MM.1S (cell line): ENCODE measurements at places on chromosomes 6 and 20.

- DNase-seq, result no peak
Measured at GRCh38 chr6:117463762-117464665, 18.5 kb upstream of the DCBLD1 start.

GRCh38 chr6:154242617-154243357 is 113.8 kb downstream of the IPCEF1 start:
- no peak for DNase-seq

GRCh38 chr20:59023616-59024015 is 4.4 kb downstream of the TUBB1 start:
- DNase-seq, result no peak

DNA sequence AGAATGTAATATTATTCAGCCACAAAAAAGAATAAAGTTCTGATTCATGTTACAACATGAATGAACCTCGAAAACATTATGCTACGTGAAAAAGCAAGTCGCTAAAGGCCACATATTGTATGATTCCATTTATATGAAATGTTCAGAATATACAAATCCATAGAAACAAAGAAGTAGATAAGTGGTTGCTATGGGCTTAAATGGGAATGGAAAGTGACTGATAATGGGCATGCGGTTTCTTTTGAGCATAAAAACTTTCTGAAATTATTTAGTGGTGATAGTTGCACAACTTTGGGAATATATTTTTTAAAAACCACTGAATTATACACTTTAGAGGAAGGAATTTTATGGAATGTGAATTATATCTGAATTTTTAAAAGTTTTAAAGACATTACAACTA is 33.4 kb upstream of the TCP11 start:
- DNase-seq, result no peak

DNA sequence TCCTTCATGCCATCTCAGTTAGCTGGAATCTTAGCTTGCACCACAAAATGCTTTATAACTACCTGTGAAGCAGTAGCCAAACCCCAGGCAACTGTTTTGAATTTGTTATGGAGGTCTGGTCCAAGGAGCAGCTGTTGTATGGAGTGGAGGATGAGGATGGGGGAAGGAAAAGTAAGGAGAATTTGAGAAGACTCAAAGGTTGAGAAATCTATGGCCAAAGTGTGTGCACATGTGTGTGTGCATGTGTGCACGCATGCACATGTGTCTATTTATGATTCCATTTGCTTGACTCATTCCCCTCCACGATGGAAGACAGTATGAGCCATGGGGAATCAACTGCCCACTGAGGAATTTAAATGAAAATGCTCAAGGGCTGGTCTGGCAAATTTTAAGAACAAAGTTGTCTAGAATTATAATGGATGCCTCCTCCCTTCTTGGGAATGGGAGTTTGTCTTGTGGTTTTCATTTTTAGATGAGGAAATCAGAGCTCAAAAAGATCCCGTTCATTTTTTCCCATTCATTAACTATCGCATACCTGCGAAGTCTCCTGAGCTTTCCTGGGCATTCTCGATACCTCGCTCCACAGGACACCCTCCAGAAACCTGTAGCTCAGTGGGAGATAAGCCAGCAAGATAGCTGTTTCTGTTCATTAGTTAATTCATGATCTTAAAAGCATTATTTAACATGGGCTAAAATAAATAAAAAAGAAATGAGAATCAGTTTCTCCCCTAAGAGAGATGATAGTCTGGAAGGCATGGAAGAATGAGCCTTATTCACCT is 152.3 kb upstream of the NEDD9 start:
- DNase-seq, result no peak

DNA sequence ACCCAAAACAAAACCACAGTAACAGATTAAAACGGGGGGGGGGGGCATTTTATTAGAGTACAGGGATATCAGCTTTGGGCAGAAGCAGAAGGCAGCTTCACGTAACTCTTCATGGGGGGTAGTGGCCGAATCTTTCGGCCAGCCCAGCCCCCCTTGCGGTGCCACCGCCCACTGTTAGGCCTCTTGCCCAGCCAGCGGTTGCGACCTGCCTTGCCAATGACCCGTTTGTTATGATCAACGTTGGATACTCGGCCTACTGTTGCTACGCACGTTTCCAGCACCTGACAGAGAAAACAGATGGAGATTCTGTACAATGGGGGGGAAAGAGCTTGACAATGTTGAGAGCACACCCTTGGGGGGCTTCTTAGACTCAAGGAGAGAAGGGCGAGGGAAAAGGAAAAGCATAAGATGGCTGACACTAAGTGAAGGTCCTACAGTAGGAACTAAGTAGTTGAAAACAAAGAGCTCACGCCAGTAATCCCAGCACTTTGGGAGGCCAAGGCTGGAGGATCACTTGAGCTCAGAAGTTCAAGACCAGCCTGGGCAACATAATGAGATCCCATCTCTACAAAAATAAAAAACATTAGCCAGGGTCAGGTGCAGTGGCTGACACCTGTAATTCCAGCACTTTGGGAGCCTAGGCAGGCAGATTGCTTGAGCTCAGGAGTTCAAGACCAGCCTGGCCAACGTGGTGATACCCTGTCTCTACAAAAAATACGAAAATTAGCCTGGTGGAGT is 724 bp upstream of the CUL7 start:
- DNase-seq, result no peak

DNA sequence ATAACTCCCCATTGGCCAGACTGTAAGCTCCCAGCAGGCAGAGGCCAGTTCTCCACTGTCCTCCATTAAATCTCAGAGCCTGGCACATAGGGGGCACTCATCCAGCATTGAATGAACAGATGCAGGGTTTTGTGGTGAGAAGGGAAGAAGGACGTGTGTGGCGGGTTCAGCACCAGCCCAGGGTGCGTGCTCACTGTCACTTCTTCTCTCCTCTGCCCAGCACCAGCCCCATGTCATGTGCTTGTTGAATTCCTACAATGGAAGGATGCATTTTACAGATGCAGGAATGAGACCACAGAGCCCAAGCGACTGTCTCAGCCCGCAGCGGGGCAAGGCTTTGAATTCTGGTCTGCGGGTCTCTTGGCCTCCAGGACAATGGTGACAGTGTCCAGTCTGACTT is 149.9 kb downstream of the CEBPB start:
- DNase-seq, result no peak

GRCh38 chr20:63612276-63612931 is 14.5 kb downstream of the GMEB2 start:
- DNase-seq, result no peak

DNA sequence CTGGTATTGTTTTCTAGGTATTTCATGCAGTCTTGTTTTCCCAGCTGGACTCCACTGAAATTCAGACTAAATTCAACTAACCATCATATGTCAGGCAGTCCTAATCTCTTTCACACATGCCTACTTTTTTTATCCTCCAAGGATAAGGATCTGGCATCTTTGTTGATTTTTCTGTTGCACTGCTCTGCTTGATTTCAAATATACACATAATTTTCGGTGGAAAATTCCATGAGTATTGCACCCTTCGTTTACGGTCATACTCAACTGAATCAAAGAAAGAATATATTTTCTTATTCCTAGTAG is 64.8 kb upstream of the UNC93A start:
- no peak for DNase-seq

GRCh38 chr6:145312481-145312880 is 422.8 kb downstream of the EPM2A start:
- no peak for DNase-seq

GRCh38 chr20:53676519-53676822 is 82.8 kb upstream of the ZNF217 start:
- no peak for DNase-seq

DNA sequence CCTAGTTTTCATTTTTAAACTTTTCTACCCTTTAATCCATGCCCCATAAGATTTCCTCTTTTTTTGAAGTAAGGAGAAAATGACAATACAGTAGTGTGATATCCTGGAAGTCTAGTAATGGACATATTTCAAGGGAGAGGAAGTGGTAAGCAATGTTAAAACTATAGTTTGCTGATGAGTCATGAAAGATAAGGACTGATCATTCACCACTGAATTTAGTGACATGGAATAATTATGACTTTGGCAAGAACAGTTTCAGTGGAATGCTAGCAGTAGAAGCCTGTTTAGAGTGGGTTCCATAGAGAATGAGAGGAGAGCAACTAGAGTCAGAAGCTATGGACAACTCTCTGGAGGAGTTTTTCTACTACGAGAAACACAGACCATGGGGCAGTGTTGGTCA is 24.9 kb upstream of the SLC2A12 start:
- DNase-seq, result no peak

DNA sequence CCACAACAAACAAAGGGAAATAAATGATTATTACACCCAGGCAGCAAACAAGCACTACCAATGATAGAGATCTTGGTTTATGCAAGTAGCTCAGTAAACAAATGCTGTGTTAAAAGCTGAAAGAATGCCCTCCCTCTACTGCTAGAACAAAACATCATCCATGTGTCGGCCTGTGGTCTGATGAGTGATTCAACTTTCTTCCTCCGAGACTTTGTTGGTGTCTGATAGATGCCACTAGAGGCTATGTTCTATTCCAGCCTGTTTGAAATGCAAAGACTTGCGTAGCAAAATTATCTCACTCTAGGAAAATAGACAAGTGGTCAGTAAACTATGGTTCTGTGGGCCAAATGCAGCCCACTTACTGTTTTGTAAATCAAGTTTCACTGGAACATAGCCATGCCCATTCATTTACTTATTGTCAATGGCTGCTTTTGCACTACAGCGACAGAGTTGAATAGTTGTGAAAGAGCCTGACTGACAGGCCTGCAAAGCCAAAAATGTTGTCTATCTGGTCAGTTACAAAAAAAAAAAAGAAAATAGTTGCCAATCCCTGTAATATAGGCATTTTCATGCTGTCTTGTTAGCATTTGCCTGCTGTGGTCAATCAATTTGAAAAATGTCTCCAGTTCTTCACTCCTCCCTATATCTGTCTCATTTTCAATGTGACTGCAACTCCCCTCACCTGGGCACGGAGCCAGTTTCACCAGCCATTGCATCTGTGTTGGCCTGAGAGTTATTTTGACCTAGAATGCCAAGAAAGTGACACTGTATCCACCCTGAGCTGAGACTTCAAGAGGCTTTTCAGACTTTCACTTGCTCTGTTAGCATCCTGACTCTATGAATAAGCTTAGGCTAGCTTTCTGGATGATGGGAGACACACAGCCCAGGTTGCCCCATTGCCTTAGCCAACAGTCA is 544.6 kb upstream of the BTBD3 start:
- no peak for DNase-seq

GRCh38 chr20:45092898-45093297 is 8.0 kb downstream of the KCNS1 start:
- peak; percentile 2 for DNase-seq

GRCh38 chr6:12200015-12200564 is 90.1 kb upstream of the EDN1 start:
- no peak for DNase-seq

DNA sequence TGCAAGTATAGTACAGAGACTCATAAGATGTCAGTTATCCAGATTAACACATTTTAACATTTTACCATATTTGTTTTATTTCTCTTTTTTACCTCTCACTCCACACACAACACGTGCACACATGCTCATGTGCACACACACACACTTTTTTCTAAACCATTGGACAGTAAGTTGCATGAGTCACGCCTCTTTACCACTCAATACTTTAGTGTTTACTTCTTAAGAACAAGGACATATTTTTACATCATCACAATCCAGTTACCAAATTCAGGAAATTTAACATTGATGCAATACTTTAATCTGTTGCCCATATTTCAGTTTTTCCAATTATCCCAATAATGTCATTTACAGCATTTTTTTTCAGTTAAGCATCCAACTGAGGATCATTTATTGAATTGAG is 109.0 kb downstream of the RIN2 start:
- no peak for DNase-seq

DNA sequence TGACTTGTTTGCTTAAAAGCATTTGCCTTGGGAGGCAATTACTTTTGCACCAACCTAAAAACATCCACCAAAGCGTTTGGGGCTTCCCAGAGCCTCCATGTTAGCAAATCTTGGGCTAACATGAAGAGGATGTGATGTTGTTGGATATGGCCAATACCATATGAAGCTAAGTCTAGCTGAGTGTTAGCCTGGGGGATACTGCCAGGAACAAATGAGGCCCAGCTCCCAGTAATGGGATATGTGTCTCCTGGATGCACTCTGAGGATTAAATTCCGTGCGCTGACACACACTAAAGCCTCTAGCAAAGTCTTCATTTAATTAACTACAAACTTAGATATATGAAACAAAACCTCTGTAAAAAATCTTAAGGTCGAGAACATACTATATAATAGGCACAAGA is 35.3 kb upstream of the HBS1L start:
- DNase-seq, result no peak

DNA sequence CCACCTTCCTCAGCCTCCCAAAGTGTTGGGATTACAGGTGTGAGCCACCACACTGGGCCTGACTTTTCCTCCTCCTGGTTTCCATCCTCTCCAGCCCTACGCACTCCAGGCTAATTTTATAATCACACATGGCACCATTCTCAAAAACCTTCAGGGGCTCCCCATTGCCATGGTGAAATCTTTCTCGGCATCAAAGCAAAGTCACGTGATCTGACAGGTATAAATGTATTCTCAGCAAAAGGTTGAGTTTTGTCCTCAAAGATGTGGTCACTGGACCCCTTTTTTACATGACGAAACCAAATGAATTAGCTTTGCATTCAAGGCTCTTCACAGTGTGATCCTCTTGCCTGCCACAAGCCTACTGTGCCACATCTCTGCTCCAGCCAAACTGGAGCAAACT is 15.5 kb downstream of the ARMC12 start:
- DNase-seq, result no peak

- DNase-seq, result no peak
Measured at GRCh38 chr6:3428247-3428646, 28.6 kb downstream of the SLC22A23 start.

DNA sequence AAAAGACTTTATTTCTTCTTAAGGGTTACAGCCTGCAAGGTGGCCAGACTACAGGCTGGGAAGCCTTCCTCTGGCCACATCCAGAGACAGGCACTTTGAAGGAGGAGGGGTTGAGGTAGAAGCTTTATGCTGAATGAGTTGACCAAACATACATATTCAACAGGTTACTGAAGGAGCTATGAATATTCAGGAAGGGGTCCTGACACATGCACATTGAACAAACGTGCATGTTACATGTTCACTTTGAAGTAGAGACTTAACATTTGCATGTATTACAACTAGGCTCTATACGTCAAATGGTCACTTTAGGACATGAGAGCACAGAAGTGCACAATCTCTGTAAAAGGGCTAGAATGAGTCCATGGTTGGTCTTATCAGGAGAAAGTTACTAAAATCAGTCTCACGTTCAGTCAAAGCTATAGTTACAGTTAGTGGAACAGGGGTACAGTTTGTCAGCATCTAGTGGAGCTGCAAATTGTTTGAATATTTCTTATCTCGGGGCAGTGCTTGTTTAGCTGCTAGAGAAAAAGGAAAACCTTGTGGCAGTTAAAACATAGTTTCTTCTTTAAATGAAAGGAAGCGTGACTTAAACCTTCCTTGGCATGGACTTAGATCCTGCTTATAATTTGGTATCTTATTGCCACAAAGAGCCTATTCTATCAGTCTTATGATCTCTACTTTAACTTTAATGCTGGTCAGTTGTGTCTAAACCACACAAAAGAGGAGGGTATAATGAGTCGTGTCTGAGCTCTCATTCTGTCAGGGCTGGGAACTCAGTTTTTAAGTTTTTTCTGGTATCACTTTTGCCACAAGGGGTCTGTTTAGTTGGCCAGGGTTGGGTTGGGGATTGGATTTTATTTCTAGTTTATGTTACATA is 4.6 kb upstream of the ZSCAN9 start:
- DNase-seq, result no peak
